Body of pancreas (tissue), 4 donors: ENCODE measurements at places on chromosomes 4 and X.

GRCh38 chr4:134365852-134366251 lies 164.3 kb upstream of the PABPC4L start:
- DNase-seq = no peak

- no peak for DNase-seq
Observed at GRCh38 chr4:32158961-32159360, 1438.8 kb downstream of the PCDH7 start.

DNA sequence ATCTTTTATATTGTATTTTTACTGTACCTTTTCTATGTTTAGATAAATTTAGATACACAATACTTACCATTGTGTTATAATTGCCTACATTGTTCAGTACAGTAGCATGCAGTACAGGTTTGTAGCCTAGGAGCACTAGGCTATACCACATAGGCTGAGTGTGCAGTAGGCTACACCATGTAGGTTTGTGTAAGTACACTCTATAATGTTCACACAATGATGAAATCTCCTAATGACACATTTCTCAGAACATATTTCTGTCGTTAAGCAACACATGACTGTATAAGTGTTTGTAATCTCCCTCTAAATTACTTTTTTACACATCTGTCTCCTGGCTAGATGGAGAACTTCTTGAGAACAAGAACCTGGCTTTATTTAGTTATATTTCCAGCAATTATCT lies 40.3 kb downstream of the UCHL1 start:
- DNase-seq = no peak

DNA sequence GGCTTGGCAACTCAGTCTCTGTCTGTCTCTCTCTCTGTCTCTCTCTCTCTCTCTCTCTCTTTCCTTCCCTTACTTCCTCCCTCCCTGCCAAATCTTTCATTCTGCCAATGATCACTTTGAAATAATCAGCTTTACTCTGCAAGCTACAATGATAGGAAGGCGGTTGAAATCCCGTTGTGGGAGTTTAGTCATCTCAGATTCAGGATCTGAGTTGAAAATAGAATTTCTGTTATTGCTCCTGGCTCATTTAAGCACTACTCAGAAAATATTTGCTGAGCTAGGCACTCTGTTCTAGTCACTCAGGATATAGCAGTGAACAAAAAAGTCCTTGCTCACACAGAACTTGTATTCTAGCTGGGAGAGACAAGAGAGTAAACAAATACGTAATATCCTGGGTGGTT lies 56.3 kb upstream of the DCTD start:
- DNase-seq = no peak

GRCh38 chr4:134201216-134202161 lies at the start of gene PABPC4L:
PABPC4L (minus strand) TSS chr4:134201789; CDS start chr4:134201019, 770 bp downstream.
- DNase-seq = peak; percentile 22

DNA sequence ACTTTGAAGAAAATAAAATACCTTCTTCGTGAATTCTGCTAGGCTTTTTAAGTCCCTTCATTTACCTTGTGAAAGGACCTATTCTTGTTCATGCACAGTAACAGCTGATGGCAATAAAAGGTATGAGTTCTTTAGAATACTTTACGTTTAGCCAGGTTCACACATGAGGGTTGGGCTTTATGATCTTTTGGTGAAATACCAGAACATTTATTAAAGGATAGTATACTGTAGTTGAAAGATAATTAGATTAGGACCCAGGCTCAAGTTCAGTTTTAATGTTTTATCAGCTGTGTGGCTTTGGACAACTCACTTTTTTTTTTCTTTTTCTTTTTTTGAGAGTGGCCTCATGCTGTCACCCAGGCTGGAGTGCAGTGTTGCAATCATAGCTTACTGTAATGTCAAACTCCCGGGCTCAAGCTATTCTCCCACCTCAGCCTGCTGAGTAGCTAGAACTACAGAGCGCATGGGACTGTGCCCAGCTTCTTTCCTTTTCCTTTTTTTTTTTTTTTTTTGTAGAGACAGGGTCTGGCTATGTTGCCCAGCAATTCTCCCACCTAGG lies 28.2 kb upstream of the NEIL3 start:
- no peak for DNase-seq

DNA sequence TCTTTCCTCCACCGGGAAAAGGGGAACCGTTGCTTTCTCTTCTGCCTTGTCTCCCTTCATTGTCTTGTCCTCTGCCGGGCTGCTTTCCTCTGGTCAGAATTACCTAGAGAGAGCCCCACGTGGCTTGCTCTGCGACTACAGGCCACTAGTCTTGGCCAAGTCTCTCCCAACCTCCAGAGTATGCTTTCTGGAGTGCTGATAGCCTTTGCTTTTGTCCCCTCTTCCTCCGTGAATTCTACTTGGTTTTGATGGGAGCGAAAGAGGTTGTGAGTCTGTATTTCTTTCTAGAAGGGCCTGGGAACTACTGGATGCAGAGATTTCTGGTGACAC lies 5.3 kb upstream of the POU4F2 start:
- DNase-seq = no peak

GRCh38 chr4:183632689-183633088 lies 26.3 kb downstream of the RWDD4 start:
- DNase-seq = no peak

DNA sequence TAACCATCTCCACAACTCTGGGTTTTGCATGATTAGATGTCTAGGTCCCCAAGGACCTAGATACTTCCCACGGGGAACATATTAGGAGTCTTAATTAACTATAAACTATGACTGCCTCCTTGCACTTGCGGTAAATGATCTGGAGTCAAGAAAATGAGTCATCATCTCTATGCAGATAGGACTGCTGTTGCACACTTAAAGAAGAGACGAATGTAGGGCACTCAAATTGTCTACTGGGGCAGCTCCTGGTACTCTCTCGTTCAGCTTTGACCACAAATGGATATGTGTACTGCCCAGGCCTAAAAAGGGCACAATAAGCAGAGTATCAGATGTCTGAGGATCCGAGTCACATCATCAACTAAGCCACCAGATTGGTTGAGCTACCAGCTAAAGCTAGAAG lies 1783.4 kb upstream of the AGA start:
- no peak for DNase-seq

GRCh38 chr4:117986321-117986720 lies 48.0 kb upstream of the NDST3 start:
- no peak for DNase-seq

GRCh38 chr4:158025131-158025530 lies 147.7 kb downstream of the GASK1B start:
- no peak for DNase-seq

GRCh38 chr4:3285558-3286334 lies 7.1 kb upstream of the RGS12 start:
- DNase-seq = peak; percentile 55

DNA sequence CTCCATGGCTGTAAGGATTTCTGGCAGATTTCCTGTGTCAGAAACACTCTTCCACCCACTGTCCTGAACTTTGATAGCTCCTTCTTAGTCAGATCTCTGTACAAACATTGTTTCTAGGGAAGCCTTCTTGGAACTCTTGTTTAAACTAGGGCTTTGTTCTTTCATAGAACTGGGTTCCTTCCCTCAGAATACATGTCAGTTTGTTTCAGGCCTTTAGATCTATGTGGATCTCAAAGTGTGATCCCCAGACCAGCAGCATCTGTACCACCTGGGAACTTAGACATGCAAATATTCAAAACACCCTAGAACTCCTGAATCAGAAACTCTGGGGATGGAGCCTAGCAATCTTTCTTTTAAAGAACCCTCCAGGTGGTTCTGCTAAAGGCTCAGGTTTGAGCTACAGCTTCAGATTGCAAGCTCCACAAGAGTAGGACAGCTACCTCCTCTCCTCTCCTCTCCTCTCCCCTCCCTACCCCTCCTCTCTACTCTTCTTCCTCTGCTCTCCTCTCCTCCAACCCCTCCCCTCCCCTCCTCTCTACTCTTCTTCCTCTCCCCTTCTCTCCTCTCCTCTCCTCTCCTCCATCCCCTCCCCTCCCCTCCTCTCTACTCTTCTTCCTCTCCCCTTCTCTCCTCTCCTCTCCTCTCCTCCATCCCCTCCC lies 12.7 kb downstream of the RASSF6 start:
- no peak for DNase-seq
